ENCODE measurements at places on chromosomes 13 and 19.

DNA sequence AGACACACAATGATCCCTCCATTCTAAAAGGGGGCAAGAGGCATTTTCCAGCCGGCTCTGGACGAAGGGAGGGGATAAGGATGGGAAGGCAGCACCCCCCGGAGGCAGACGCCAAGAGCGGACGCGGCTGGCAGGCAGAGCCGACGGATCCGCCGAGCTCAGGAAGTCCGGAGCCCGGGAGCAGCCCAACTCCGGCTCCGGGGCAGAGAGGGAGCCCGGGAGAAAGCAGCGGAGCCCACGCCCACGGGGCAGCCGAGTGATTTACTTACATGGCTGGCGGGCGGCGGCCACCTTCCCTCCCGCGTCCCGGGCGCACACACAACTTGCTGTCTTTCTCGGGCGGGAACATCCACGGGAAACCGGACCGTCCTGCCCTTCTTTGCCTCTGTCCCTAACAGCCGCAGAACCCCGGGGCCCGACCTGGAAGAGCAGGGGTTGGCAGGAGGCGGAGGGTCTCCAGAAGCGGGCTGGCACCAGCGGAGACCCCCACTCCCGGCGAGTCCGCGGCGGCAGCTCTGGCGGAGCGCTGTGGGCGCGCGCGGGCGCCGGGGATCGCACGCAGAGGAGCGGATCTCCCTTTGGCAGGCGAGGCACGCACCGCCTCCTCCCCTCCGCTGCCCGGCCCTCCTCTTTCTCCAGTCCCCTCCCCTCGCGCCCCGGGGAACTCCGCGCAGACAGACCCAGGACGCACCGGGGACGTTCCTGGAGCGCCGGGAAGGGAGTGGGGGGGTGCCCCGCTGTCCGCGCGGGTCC is at the start of gene LHFPL6:
Gene LHFPL6 (minus strand): TSS at position 580 of the 753 bp plus-strand sequence.
- peak; percentile 71 for DNase-seq

- DNase-seq: no peak
Measured at GRCh38 chr13:39631307-39631706, 24.2 kb upstream of the COG6 start.

DNA sequence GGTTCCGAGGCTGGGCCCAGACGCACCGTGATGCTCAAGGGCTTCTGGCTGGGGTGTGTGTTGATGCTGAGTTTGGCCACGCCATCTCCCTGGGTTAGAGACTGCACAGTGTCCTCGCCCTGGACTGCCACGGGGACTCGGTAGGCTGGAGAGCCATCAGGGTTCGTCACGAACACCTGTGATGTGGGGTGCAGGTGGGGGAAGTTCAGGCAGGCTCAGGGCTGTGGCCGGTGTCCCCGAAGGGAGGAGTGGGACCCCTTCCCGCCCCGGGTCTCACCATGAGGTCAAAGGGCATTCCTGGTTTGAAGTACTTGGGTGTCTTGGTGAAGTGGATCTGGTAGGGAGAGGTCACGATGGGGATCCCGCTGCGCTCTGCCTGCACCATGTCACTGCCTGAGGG is 8.2 kb downstream of the C3 start:
- DNase-seq: no peak

DNA sequence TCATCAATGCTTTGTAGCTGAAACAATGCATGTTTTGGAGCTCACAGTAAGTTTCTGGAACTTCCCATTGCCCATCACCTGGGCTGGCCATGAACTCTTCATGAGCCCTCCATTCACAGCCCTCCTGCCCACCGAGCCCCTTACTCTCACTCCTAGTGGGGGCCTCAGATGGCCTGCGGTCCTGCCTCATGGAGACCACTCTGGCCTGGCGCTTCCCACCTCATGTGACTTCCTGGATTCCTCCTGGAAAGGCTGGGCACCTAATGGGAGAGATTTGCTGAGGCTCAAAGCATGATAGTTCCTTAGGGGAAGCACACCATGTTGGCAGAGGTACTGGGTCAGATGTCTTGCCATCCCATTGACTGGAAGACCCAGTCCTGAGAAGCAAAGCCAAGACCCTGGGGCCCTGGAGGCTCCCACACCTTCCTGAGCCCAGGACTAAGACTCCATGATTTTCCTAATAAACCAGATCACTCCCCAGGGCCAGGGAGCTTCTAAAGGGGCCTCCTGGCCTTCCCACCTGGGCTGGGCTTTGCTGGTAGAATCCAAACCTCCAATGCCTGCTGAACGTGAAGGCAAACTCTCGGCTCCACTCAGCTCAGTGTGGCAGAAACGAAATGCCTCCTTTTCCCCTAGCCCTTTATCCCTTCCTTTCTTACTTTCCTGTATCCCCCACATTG is 49.4 kb upstream of the ZNF536 start:
- DNase-seq: no peak

GRCh38 chr13:37303606-37304005 is 198.1 kb upstream of the CSNK1A1L start:
- DNase-seq: no peak

DNA sequence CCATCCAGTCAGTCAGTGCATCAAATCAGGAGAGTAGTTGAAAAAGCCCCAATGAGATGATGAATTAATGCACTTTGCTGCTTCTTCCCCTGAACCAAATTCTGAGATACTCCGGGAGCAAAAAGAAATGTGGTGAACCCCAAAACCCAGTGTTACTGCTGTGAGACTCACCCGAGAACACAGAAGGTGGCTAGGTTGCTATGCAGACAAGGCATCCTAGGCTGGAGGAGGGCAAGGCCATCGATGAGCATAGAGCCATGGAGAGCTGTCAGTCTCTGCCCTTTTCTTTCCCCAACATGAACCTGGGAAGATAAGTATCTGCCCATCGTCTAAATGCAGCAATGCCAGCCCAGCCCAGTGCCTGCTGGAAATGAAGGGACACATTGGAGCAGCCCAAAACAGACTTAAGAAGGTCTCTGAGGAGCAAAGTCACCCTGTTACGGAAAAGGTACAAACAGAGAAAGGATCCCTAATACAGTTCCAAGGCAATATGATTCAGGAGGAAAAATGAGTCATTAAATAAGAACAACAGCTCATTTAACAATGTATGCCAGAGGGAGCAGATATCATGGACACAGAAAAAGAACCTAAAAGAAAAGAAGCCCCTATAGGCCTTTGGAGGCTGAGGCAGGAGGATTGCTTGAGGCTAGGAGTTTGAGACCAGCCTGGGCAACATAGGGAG is 272.0 kb downstream of the FOXO1 start:
- no peak for DNase-seq

- DNase-seq: no peak
Measured at GRCh38 chr13:108056278-108056677, 159.1 kb downstream of the LIG4 start.

- DNase-seq: peak; percentile 7
Measured at GRCh38 chr19:6126335-6126974, 9.0 kb upstream of the ACSBG2 start.

DNA sequence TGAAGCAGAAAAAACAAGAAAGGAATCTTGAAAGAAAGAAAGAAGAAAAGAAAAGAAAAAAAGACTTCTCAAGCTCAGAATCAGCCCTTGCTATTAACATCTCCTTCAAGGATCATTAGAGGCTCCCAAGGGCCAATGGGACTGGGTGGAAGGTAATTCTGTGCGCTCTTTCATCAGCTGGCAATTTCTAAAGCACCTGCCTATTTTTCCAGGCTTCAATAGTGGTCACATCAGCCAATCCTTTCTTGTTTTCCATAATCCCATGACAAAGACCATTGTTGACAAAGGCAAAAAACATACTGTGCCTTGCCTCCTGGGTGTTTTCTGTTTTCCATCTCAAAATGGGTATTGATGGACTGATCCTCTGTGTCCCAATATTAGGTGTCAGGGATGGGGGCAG is 88.2 kb upstream of the TSC22D1 start:
- no peak for DNase-seq

DNA sequence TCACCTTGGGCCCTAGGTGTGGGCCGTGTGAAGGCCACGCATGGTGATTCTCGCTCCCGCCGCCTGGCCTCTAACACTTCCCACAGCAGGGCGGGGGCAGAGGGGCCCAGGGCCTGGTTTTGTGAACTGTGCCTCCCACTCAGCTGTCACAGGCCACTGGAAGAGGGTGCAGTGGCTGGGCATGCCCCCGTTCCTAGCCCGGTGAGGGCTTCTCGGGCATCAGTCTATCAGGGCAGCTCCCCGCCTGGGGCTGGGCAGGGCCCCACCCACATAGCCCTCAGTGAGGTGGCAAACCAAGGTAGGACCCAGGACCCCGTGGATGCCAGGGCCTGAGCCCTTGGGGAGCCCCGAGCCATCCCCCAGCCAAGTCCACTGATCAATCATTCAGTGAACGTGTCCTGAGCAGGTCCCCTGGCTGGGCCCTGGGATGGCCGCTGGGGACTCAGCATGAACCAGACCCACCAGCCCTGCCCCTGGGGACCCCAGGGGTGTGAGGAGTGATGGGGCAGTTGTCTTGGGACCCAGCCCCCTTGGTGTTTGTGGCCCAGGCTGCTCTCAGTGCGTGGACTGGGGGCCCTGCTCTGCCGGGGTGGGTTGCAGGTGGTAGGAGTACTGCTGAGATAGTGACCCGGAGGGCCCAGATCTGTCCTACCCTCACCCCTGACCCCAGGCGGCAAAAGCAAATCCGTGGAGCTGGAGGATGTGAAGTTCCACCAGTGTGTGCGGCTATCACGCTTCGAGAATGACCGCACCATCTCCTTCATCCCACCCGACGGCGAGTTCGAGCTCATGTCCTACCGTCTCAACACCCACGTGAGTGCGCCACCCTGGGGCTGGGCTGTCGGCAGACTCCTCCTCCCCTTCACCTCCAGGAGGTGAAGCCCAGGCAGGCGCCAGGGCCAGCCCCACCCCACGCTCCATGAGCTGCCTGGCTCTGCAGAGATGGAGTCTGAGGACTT is 29.4 kb downstream of the AP1M1 start:
- no peak for DNase-seq

DNA sequence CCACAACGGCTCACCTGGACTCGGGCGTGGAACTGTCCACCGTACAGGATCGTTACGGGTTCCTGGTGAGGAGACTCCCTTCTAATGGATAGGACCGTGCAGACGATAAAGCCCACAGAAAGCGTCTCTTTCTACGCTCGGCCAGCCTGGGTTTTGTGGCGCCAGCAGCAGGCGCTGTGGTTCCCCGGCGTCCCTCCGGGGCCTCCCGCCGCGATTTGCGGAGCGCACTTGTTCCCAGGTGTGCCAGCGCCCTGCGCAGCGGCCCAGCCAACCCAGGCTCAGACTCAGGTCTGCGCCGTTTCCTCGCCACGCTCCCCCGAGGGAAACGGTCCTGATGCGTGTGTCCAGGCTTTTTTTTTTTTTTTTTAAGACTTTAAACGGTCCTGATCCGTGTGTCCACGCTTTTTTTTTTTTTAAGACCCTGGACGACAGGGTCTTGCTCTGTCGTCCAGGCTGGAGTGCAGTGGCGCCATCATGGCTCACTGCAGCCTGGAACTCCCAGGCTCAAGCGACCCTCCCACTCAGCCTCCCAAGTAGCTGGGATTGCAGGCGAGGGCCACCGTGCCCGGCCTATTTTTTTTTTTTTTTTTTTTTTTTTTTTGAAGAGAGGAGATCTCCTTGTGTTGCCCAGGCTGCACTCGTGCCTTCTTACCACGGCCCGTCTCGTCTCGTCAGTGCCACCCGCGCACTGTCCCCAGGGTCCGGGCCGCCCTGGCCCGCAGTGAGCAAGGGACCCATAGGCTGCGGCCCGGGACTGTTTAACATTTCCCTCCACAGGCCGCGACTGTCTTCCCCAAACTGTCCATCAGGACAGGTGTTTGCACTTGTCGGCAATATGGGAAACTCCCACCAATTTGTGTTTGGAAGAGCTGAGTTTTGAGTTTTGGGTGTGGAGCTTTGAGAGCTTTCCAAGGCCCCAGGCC is 23.8 kb downstream of the GJA3 start:
- peak; percentile 55 for DNase-seq

- no peak for DNase-seq
Measured at GRCh38 chr13:112819816-112820215, 130.0 kb downstream of the ATP11A start.

DNA sequence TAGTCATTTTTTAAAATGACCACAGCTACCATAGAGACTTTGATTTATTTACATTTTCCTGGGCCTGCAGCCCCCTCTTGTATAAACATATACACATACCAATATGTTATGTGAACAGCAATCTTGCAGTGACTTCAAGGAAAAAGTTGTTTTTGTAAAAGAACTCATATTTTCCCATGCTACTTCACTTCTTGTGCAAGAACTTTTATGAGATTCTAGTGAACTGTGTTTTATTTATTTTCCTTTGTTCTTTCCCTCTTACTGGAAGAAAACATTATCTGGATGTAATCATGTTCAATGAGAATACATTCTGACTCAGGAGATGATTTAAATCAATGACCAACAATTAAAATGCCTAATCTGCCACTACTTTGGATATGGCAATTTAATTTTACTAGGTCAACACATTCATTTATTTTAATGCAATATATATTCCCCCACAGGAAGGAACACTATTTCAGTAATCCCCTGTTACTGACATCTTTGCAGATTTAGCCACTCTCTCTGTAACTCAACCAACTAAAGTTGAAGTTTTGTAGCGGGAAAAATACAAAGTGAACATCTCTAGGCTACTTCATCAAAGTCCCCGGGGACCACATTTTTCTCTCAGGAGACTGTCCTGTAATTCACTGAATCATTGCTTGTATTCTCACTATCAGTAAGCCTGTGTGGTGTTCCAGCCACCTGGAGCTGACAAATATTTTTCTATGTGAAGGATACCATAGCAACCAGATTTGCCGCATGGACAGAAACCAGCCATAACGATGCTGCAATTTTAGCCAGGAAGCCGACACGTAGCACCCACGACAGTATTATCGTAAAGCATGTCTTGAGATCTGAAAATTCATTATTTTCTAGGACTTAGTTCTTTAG is 90.5 kb downstream of the STARD13 start:
- no peak for DNase-seq

GRCh38 chr13:33441015-33441414 is 155.5 kb upstream of the STARD13 start:
- DNase-seq: no peak

DNA sequence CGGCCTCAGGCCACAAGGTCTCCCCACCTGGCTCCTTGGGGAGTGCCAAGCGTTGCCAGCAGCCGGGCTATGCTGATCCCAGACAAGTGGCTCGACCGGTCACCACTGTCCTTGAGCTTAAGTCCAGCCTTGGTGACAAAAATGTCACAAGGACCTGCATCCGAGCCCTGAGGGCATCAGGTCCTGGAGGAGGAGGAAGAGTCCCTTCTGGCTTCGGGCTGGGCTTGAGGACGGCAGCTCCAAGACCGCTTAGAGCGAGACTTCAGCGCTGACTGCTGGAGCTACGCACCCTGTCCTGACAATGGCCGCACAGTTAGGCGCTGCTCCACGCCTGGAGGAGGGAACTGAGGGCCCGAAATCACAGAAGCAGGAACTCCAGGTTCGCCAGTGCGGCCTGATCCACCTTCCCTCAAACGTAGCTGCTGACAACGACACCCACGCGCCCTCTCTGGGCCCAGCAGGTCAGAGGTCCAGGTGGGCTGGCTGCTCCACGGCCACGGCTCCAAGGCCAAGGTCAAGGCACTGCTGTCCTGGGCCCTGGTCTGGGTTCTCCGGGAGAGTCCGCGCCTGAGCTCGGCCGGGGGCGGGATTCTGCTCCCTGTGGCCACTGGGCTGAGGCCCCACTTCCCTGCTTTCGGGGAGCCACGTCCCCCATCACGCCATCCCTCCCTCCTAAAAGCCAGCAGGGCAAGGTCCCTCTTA is 7.0 kb downstream of the SBNO2 start:
- DNase-seq: no peak
